ENCODE measurements at places on chromosomes 7 and 10.

- peak; percentile 83 for DNase-seq
These were observed at the start of gene ZC3HAV1 for GRCh38 chr7:139109188-139109982. ZC3HAV1 (minus strand) TSS chr7:139109720; CDS start chr7:139109331, 389 bp downstream.

DNA sequence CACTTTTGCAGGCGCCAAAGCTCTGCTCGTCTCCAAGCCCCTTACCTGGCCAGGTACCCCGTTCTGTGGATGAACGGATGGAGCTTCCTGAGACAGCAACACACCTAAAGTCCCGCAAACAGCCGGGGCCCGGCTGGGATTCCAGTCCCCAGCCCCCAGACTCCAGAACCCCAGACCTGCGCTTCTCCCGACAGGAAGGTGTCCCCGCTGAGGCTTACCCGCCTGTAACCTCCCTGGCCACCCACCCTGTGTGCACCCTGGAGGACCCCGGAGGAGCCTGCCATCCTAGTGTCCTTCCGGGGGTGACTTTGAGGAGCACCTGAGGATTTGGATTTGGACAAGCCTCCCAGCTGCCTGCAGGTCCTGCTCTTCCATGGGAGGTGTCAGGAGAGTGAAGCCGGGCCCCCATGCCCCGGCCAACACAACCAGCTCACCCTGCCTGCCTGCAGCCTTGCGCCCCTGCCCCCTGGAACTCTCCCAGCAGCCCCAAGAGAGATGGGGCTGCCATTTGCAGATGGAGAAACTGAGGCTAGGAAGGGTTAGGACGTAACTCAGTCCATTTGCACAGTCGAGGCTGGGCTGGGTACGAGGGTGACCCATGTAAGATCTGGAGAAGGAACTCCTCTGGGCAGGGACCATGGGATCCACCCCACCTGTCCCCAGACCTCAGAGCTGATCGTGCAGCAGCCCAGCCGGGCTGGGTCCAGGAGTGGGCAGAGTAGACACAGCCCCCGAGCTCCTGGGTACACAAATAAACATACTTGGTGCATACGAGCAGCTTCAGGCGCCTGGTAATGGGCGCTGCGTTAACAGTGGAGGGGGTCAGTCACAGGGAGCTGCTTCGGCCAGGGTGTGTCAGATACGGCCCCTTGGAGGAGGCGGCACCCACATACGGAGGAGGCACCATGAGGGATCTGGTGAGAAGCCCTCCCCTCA lies 31.9 kb downstream of the UNCX start:
- DNase-seq = no peak

GRCh38 chr7:70134029-70134770 lies 535.9 kb downstream of the AUTS2 start:
- DNase-seq = peak; percentile 45

DNA sequence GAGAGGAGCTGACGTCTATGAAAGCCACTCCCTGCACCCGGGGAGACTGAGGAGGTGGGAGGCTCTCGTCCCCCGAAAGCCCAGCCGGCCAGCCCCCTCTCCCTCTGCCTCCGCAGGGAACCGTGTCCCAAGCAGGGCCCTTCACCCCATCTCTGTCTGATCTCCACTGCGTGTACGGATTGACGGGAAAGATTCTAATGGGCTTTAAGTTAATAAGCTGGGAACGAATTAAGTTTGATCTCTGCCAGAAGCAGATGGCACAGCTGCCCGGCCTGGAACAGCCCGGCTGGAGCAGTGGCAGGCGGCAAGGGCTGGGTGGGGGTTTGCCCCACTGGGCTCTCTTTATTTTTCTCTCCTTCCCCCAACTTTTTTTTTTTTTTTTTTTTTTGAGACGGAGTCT lies 6.1 kb upstream of the SLC29A4 start:
- DNase-seq = no peak

GRCh38 chr10:119401671-119402395 lies 140.7 kb downstream of the RGS10 start:
- DNase-seq = no peak

DNA sequence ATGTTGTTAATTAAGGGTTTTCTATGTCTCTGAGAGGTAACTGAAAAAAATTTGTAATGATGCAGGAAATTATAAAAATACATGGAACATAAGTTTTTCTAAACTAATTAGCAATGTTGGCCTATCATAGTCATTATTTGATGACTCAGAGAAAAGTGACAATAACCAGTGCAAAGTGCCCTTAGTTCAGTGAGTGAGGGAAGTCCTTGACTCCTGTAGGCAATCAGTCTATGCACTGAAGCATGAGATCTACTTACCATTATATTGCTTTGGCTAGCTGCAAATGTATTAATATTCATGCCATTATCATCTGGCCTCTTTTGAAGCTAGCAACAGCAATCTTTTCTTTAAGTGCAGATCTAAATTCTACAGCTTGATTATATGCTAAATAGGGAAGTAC lies 40.6 kb downstream of the CCDC172 start:
- peak; percentile 7 for DNase-seq

DNA sequence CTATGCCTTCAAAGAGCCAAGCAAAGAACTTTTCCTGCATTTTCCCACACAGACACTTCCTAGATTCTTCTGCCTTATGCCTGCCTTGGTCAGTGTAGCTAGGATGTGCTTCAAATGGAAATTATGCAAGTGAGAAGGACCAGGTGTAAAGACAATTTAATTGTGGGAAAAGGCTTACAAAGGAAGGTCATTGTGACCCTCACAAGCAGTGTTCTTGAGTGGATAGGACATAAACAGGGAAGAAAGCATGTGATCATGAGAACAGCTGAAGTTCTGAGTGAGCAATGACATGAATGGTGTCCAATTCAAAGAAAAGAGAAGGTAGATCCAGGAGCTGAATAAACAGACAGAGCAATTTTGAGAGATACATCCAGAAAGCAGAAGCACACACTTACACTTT lies 1.3 kb upstream of the PIP start:
- no peak for DNase-seq

DNA sequence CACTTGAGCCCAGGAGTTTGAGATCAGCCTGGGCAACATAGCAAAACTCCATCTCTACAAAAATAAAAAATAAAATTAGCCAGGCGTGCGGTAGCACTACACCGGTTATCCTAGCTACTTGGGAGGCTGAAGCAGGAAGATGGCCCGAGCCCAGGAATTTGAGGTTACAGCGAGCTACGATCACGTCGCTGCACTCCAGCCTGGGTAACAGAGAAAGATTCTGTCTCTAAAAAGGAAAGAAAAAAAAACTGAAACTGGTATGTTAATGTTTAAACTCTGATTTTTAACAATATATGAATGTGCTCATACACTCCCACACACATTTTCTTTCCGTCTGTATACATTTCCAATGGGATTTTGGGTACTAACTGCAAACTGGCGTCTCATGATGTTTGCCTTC lies 140.6 kb upstream of the KMT2E start:
- DNase-seq = no peak

DNA sequence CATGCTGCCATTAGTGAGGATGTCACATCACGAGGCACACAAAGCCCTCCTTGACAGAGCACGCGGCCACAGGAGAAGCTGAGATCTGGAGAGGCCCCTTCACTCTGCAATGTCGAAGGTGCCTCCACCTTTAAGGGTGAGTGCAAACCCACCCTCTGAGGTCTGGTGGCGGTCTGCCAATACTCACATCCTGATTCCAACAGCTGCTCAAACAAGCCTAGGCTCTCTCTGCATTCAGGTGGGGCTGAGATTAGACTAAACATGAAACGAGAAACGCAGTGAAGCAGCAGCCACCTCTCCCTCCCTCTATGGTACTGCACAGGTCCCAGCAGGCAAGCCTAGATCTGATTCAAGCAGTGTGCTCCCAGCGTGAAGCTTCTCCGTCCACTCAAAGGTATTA lies 151.8 kb downstream of the TCERG1L start:
- no peak for DNase-seq

- DNase-seq = no peak
These were observed 170.6 kb downstream of the LCOR start for GRCh38 chr10:97002670-97003069.

DNA sequence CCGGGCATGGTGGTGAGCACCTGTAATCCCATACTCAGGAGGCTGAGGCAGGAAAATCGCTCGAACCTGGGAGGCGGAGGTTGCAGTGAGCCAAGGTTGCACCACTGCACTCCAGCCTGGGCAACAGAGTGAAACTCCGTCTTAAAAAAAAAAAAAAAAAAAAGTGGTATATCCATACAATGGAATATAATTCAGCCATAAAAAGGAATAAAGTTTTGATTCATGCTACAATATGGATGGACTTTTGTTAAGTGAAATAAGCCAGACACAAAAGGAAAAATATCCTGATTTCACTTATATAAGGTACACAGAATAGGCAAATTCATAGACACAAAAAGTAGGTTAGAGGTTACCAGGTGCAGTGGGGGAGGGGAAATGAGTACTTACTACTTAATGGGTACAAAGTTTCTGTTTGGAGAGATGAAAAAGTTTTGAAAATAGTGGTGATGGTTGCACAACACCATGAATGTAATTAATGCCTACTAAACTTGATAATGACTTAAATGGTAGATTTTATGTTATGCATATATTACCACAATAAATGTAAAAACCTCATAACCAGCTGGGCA lies 53.9 kb downstream of the FGFR2 start:
- no peak for DNase-seq

DNA sequence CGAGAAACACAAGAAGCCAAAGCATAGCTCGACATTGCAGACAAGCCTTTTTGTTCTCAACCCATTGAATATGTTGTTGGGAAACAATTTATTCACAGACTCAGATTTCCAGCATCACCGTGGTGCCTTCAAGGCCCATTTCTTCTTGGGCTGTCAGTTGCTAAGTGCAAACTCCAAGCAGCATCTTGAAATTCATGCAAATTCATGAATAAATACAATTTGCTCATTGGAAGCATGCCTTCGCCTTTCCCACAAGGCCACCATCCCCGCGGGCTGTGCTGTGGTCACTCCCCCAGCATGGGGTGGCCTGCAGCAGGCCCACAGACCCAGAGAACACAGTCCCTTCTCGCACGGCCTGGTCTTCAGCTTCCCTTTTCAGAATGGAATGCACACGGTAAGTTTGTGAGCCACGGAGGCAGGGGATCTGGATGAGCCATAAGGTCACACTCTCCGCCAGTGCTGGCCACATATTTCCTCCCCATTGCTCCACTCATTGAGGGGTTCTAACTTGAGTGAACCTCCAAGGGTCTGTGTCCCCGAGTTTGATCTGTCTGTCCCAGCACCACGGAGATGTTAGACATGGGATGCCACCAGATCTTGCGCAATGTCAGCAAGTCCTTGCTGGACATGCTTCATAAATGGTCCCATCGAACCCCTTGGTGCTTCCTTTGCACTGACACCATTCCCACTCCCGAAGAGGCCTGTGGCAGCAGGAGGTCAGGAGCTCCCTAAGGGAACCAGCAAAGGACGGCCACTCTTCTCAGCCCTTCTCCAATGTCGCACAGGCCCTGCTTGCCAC lies 109.5 kb downstream of the GFRA1 start:
- no peak for DNase-seq

DNA sequence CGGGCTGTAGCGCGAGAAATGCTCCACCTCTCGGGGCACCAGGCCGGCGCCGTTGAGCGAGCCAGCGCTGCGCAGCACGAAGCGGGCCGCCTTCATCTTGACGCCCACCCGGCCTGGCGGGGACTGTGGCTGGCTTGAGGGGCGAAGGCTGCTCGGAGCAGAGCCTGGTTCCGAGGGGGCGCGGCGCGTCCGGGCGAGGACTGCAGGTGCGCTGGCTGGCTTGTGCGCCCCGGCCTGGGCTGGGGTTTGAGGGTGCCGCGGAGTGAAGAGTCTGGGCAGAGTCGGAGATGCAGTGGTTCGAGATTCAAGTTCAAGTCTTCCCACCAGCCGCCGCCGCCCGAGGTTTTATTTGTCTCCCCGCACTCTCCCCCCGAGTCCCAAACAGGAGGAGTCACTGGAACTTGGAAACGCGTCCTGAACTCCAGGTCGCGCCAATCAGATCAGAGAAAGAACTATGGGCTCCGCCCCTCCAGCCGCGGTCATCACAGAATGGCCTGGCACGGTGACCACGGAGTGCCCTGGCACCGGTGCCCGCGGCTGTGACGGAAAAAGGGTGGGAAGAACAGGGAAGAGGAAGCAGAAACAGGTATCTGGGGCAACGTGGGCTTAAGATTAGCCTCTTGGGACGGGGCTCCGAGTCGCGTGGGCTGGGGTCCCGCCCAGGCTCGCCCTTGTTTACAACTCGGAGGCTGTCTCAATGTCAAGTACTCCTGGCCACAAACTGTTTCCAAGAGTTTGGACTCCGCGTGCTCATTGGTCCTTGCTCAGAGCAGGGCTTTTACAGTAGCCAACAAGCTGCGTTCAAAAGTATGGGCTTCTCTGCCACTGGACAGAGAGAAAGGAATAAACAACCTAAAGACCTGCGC lies at the start of gene PDK4:
Gene PDK4, minus strand, starts transcription at position 319 of the 866 bp plus-strand sequence. Its CDS starts 223 bp downstream, at position 96.
- peak; percentile 85 for DNase-seq

- DNase-seq = no peak
These were observed 310.4 kb upstream of the ADARB2 start for GRCh38 chr10:2047679-2048078.

DNA sequence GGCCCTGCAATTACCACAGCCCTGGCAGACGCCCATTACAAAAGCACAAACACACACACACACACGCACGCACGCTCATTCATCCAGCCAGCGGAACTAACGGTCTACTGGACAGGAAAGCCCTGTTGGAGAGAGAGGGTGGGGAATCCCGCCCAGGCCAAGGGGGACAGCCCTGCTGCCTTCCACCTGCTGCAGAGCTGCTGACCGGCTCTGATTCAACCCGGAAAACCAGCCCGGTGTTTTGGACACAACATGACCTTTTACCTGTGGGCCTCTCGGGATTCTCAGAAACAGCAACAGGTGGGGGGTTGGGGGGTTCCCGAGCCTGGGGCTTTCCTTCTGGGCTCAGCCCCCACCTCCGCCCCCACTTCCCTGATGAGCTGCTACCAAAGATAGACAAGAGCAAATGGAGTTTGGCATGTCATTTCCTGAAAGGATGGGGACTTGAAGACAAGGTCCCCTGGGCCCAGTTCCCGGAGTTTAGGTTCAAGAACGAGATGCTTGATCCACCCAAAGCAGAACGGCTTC lies 18.5 kb upstream of the SERPINE1 start:
- no peak for DNase-seq

DNA sequence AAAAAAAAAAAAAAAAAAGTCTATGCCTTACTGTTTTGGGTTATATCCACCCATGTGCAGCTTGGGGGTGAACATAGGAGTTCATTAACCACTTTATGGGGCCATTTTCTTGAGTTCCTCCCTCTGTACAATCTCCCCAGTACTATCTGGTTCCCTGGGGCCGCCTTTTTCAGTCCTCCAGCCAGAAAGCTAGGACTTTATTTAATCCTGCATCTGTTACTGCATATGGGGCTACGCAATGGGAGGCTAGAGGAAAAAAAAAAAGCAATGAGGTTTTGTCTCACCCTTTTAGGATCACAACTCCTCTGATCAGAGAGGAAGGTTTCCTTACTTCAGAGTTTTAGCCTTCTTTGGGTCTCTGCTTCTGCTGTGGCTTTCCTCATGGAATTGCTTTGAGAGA lies 51.0 kb downstream of the BTRC start:
- no peak for DNase-seq

Measured in NCI-H1417 (cell line).